ENCODE measurements at places on chromosomes 13 and 19.

- DNase-seq: peak; percentile 82
Measured at GRCh38 chr13:110382229-110382628, 75.1 kb downstream of the COL4A2 start.

GRCh38 chr19:54389553-54389952, 24.8 kb upstream of the LAIR1 start:
- no peak for DNase-seq

DNA sequence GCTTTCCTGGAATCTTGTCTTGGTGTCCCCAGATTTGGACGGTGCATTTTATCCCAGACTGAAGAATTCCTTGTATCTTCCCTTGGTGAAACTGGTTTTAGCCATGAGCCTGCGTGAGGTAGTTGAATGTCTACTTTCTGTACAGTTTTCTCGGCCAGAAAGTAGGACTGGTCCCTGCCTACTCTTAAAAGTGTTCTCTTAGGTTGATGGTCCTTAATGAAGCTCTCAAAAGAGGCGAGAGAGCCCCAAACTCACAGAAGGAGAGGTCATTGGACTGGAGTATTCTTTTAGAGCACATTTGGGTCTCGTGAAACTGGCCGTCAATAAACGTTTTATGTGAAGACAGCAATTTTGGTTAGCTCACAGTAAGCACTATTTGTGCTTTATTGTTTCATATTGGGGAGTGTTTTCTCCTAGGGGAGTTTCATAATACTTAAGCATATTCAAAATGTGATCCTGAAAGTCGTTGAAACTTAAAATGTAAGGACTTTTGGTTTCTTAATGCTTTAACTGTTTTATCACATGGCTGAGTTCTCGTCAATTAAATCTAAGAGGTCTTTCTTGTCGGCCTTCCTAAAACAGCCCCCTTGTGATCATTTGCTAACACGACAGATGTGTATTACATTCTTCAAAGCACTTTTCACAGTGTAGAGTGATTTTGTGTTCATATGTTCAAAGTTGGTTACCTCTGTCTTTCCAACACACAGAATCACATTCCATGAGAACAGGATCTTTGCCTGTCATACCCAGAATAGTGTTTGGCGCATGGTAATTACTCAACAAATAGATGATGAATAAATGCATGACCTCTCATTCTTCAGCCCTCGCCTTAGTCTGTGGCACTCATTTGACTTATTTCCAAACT, 889 bp downstream of the GTF2F2 start:
- peak; percentile 4 for DNase-seq

DNA sequence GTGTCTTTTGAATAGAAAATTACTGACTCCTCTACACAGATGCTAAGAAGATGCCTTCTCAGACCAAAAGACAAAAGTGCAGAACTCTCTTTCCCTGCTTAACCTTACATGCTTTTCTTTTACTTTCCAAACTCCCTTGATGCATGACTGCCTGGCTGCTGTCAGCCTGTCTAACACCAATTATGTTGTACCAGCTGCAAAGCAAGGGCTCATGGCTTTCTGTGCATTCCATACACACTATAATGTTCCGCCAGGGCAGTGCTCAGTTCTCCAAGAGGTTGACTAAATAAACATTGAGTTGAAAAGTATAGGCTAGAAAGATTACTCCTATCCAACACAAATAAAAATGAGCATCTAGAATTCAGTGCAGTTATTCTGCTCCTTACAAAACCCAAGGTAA, 330.4 kb upstream of the NBEA start:
- no peak for DNase-seq

DNA sequence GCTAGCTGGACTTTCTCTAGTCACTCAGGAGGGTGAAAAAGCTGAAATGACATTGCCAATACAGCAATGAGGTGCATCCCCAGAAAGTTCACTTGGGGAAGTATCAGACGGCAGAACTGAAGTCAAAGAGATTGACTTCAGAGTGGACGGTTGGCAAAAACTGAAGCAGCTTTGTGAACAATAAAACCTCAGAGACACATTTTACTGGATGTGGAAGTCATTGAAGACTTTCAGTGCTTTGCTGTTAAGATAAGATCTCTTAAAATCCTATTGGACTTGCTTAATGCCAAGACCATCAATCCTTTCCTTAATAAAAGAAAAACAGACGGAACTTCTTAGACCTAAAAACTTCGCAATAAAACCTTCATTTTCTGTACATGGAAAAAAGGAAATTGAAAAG, 103.7 kb downstream of the ABCC4 start:
- no peak for DNase-seq

- DNase-seq: no peak
Measured at GRCh38 chr19:51094696-51095279, 12.1 kb upstream of the KLK14 start.

GRCh38 chr19:49599378-49600295, 8.7 kb downstream of the PRR12 start:
- DNase-seq: no peak

GRCh38 chr13:47858042-47859025, 142.7 kb downstream of the SUCLA2 start:
- no peak for DNase-seq

GRCh38 chr13:45949161-45949560, 97.6 kb upstream of the SIAH3 start:
- DNase-seq: no peak

GRCh38 chr19:19615086-19615485, 3.4 kb downstream of the PBX4 start:
- DNase-seq: peak; percentile 4

- DNase-seq: no peak
Measured at GRCh38 chr13:65456150-65456912, 1773.8 kb downstream of the PCDH9 start.

DNA sequence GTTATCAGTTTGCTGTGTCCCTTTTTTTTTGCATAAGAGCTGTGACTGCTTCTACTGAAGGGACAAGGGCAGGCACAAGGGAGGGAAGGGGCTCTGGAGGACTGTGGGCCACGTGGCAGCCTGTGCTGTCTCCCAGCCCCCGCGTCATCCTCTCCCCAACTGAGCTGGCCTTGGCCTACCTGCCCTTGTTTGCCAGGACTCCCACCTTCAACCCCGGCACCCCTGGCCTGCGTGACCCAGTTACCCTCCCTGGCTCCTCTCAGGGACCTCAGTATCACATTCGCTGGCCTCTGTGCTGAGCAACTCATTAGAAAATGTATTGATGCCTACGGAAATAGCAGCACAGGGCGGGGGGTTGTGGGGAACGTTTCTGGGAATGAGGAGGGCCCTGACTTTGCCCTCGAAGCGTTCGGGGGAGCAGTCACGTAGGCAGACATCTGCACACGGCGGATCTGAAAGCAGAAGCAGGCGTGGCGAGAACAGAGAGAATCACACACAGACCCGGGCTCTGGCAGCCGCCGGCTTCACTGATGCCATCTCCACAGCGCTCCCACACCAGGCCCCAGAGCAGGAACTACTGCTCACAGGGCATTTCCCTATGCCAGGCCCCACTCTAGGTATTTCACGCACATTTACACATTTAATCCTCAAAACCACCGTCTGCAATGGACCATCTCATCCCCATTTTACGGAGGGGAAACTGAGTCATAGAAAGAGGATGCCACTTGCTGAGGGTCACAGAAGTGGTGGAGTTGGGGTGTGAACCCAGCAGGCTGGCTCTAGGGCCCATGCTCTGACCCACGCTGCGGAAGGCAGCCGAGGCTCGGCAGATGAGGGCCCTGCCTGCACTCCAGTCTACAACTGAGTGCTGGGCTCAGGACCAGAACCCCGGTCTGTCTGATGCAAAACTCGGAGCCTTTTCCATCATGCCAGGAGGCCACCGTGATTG, 5.7 kb upstream of the ATF5 start:
- no peak for DNase-seq

GRCh38 chr19:17751103-17751911, at the start of gene FCHO1:
TSS of gene FCHO1 (plus strand) at chr19:17751477. CDS start at chr19:17755165, 3,688 bp downstream.
- no peak for DNase-seq

- peak; percentile 9 for DNase-seq
Measured at GRCh38 chr19:7917267-7918061, 2.7 kb upstream of the SNAPC2 start.

DNA sequence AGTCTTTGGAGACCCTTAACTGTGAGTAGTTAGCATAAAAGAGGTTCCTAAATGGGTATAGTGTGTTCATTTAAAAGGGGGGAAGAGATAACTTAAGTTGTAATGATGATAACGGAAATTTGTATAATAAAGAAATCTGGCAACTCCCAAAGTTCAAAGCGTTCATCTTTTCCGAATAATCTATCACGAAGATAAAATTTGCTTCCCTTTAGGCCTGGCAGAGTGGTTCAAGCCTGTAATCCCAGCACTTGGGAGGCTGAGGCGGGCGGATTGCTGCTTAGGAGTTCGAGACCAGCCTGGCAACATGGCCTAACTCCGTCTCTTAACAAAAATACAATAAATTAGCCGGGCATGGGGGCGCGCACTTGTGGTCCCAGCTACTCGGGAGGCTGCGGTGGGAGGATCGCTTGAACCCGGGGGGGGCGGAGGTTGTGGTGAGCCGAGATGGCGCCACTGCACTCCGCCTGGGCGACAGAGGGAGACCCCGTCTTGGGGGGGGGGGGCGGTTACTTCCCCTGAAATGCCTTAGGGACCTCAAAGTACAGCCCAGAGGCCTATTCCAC, 934 bp downstream of the N4BP2L2 start:
- DNase-seq: no peak

GRCh38 chr13:103852036-103852435, 785.8 kb upstream of the SLC10A2 start:
- DNase-seq: no peak

Measured in kidney glomerular epithelial cell (primary cell).